ENCODE measurements at places on chromosomes 5 and 9.

DNA sequence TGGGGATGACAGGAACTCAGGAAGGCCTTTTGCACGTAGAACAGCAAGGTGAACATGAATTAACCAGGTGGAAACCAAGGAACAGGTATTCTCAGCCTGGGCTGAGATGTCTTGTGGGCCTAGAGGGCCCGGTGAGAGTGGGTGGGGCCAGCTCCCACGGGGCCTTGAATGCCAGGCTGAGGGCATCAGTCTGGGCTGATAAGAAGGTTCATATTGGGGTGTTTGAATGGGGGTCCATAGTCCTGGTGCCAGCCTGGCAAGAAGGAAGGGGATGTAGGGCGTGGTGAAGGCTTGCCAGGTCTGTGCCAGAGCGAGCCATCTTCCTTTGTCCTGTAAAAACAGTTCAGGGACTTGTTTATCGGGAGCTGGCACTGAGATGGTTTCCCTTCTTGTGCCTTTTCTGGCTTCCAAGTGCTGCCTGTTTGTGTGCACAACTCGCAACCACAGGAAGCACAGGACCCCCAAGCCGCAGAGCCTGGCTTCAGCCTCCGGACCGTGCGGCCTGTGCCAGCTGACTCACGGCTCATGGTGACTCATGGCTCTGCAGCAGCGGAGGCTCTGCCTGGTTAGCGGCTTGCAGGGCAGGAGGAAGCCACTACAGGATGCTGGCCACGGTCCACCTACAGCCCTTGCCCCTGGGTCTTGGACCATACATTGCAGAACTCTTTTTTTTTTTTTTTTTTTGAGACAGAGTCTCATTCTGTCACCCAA, 2.4 kb downstream of the CARD19 start:
- DNase-seq, result peak; percentile 8

DNA sequence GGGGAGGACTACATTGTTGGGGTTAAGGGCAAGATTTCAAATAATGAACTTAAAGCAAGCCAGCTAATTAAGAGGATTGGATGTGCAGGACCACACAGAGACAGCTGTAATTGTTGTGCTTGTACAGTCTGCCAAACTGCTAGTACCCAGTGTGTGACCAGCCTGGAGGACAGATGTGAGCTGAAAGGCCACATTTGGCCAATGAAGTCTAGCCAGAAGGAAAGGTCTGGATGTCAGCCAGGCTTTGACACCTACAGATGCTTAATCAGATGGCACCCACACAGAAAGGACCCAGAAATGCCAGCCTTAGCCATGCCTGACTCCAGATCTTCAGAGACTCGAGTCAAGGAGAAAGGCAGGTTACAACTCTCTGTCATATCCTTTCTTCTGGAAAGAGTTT, 491.1 kb downstream of the KIF4B start:
- no peak for DNase-seq

DNA sequence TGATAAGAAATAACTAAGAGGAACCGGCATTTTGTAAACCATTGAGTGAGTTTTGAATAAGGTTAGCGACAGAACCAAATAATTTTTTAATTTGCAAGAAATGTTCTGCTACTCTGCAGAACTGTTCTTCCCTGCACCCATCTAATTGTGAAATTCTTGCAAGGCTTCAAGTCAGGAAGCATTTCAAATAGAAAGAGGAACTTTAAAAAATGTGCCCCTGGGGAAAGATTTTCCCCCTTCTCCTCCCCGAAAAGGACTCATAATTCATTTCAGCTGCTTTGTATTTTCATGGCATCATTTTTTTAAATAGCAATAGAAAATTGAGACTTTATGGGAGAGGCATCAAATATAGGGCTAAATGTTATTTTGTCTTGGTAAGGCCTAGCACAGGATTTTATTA, 180.9 kb upstream of the ANKRD55 start:
- no peak for DNase-seq

- no peak for DNase-seq
These were observed 11.3 kb upstream of the LOX start for GRCh38 chr5:122089096-122090013.

Data from D721Med (cell line).